ENCODE measurements at places on chromosomes 3 and 15. TPM values are rescaled to one million over a fixed set of nuclear protein-coding genes. Genes with fewer than 3 reads are reported as not detected.

DNA sequence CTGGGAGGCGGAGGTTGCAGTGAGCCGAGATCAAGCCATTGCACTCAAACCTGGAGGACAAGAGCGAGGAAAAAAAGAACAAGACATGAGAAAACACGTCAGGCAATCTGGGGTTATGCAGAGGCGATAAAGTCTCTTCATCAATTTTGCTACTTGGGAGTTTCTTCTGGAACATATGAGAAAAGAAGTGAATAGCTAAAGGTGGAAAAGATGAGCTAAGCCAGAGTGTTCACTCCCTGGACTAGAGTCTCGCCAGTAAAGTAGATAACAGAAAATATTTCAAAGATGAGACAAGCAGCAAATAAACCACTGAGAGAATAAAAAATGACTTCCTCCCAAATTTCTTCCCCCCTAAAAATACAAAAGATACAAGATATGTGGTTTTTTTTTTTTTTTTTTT, 188.4 kb upstream of the HES1 start:
- no peak for DNase-seq

DNA sequence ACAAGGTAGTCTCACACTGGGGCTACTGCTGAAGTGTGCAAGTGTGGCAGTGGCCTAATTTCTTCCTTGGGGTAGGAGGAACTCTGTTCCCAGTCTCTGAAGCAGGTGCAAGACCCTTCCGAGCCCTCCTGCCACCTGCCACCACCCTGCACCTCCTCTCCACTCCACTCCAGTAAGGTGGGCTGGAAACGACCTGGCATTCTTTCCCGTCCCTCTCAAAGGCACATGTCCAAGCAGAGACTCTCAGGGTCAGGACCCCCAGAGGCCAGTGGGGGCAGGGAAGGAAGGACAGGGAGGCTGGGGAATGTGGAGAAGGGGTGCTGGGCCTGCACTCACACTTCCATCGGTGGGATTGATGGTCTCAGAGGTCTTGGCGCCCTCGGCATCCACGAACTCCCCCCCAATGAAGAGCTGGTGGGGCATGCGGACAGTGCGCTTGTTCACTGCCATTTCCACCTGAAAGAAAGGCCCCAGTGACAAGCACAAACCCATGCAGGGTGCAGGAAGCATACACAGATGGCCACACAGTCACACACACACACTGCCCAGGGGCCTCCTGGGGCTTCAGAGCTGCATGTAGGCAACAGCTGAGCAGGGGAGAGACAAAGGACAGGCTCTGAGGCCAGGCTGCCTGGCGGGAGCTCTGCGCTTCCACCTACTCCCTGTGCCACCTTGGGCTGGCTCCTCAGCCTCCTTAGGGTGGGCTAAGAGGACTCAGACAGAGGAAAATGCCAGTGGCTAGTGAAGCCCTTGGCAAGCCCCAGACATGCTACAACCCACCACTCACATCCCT, 43.8 kb downstream of the ALDH1L1 start:
- DNase-seq = peak; percentile 51

GRCh38 chr3:148648685-148649352, 48.9 kb upstream of the AGTR1 start:
- DNase-seq = no peak

DNA sequence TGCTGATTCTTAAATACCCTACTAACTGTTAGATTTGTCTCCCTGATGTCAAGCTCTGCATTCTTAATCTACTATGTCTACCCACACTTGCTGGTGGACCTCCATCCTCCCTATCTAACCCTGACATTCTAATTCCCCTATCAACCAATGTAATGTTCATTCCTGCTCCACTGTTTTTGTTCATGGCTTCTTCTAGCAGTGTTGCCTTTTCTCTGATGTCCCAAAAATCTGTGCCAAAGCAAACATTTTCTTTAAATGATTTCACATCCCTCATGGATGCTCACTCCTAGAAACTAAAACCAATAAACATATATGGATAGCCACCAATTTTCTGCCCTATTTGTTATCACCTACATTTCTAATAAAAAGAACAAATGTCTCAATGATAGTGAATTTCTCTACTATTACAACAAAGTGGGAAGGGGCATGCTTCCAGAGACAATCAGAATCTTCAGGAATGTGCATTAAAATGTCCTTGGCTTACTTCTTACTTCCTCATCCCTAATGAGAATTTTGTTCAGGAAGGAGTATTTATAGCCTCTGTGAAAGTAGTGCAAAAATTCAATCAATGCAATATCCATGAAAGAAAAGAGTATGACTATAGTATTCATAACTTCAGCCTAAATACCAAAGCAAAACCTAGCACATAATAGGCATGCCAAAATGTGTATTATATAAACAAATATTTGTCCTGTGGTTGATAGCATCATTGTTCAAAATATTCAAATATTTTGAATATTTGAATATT, 273.3 kb downstream of the ZNF385D start:
- no peak for DNase-seq

DNA sequence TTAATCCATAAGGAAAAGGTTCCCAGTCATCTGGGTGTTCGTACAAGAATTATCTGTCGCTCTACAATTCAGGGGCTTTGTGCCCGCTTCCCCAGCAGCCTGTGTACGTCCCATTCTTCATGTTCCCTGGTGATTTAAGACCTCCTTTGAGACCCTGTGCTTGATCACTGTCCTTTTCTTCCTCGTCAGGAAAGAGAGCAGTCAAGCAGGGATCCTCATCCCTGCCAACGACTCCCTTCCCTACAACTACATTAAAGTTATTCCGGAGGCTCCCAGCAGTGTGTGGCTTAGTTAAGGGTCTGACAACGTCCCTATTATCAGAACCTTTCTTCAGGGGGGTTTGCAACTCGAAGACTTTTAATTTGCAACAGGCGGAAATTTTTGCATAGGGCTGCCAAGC, 175.7 kb downstream of the FOXP1 start:
- no peak for DNase-seq

DNA sequence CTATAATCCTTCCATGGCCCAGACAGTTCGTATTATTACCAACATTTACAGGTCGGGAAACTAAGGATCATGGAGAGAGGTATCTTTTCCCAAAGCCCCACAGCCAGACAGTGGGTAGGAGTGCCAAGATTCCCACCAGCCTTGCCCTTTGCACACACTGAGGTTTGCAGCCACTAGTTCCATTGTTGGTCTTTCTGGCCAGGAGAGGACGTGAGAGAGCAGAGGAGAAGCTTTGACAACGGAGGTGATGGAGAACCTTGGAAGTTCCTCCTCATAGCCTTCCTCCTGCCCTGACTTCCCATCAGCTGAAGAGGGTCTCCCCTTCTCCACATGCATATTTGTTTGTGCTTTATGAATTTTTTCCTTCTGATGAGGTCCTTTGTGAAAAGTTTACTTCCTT, 50.5 kb upstream of the PLCL2 start:
- DNase-seq = no peak

DNA sequence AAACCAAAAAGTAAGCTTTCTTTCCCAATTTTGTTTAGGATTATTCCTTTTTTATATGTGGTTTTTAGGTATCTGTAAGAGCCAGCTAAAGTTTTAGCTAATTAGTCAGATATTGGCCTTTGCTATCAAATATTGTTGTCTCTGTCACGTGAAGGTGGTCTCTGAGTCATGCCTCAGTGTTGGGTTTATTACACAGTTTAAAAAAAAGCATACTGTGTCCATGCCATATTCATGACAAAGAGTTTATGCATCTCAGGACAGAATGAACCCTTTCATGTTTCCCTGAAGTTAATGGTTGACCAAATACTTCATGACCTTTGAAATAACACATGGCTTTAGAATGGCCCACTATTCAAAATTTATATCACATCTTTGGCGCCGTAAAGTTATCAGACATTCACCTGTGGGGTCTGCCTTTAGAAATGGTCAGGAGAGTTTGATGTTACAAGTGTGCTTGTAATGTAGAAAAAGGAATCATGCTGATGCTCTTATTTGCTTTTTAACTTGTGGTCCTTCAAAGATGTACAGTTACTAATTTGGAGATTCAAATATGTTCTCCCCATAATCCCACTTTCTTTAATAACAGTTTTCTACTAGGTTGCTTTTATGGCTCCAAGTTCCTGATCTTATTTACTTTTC, 101.5 kb downstream of the MYRIP start:
- DNase-seq = no peak

Gene CHRFAM7A
- 3.4 TPM for total RNA-seq

Gene VGLL3
- total RNA-seq = 587 TPM

Gene FAN1
- total RNA-seq = 24.1 TPM
